Hematopoietic multipotent progenitor cell treated with erythropoietin and hydrocortisone succinate and interleukin-3 and kit ligand, for 8 days (in vitro differentiated cells): ENCODE measurements at places on chromosomes 1 and 21.

DNA sequence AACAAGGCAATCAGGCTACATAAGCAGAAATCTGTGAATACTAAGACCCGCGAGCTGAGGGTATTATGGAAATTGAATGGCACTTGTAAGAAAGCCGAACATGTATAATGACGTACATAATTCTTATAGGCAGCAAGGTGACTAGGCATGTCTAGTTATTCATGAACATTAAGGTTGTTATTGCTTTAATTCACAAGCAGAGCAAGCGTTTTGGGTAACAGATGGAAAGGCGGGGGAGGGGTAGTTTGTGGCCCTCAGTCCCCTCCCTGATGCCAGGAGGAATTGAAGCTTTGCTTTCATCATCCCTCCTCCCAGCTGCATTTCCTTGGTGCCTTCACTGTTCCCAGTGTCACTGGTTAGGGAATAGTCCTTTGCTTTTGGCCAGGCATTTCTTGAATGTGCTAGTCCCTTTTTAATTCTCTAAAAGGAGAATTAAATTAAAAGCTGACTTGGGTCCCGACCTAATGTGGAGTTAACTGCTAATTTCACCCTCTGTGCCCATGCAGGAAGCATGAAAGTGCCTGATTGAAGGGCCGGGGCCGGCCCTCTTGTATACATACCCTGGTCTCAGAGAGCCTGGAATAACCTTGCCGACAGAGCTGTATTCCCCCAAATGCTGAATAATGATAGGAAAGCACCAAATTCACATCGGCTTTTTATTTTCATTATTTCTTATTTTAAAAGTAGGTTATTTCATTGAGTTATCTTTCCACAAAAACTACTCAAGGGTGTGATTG, 42.5 kb downstream of the RYR2 start:
- no peak for DNase-seq

DNA sequence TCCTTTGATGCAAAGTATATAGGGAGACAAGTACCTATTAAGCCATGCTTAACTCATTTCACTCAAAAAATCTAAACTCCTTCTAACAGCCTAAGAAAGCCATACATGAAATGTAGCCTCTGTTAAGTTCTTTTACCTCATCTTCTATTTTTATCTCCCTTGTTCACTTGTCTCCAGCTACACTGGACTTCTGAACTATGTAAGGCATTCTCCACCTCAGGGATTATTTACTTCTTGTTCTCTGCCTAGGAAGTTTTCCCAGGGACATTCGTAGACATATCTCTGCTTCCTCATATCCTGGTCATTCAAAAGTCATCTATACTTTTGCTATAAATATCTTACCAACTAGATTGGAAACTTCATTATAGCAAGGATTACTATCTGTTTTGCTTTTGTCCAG, 96.9 kb downstream of the COP1 start:
- DNase-seq = no peak

- peak; percentile 53 for DNase-seq
Measured at GRCh38 chr1:107430540-107431228, 289.8 kb downstream of the NTNG1 start.

GRCh38 chr1:109247401-109248365, 1.7 kb upstream of the CELSR2 start:
- DNase-seq = no peak

- no peak for DNase-seq
Measured at GRCh38 chr1:172421974-172422604, 1.6 kb downstream of the C1orf105 start.

DNA sequence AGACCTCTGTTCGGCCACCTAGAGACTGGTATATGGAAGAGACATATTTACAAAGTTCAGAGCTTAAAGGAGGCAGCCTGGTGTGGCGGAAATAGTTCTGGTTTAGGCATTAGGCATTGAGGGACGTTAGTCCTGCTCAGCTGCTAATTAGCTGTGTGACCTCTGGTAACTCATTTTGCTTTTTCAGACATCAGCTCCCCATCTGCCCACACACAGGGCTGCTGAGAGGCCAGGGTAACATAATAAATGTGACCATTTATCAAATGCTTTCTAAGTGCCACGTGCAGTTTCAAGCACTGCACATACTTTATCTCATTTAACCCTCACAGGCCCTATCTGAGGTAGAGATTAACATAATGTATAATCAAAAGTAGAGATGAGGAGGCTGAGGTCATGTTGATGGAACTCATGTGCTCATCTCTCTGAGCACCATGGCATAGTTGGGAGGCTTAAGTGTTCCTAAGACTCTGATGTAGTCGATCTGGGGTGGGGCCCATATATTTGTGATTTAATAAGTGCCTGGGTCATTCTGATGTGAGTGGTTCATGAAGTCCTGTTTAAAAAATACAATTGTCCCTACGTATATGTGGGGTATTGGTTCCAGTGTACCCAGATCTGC, 267.2 kb upstream of the PLXNA2 start:
- DNase-seq = no peak

DNA sequence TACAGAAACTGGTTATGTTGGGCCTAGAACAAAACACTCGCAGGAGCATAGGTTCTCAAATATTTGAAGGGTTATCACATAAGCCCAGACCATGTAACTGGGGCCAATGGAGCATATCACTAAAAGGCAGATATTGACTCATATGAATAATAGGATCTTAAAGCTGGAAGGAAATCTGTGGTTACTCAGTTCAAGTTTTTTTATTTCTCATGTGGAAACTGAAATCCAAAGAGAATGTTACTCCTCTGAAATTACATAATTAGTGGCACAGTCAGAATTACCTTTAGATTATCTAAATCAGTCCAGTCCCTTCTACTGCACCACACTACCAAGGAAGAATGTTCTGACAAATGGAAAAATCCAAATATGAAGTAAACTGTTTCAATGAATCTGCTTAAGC, 12.0 kb downstream of the SLAMF8 start:
- peak; percentile 51 for DNase-seq

- DNase-seq = no peak
Measured at GRCh38 chr1:75625795-75626194, 14.9 kb upstream of the SLC44A5 start.

- DNase-seq = no peak
Measured at GRCh38 chr1:167159782-167160181, 60.9 kb upstream of the POU2F1 start.
